Fibroblast of pulmonary artery (primary cell): ENCODE measurements at places on chromosomes 12 and 14.

- no peak for DNase-seq
These were observed 23.8 kb upstream of the JPH4 start for GRCh38 chr14:23602181-23603095.

DNA sequence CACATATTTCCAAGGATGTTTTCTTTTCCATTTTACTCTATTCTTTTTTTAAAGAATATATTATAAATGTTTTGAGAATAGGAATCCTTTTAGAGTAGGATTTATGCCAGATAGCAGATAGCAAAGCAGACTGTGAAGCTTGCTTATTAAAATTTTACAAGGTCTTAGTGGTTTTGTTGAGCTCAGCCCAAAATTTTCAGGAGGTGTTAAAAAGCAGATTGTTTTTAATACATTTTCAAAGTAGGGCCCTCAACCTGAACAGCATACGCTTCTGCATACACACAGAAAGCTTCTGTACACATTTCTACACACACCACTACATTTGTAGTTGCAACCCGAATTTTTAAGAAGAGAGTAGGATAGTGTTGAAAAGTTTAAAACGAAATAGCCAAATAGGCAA is 151.0 kb downstream of the EPS8 start:
- no peak for DNase-seq

- no peak for DNase-seq
These were observed 105.0 kb downstream of the FAR2 start for GRCh38 chr12:29253906-29254625.

DNA sequence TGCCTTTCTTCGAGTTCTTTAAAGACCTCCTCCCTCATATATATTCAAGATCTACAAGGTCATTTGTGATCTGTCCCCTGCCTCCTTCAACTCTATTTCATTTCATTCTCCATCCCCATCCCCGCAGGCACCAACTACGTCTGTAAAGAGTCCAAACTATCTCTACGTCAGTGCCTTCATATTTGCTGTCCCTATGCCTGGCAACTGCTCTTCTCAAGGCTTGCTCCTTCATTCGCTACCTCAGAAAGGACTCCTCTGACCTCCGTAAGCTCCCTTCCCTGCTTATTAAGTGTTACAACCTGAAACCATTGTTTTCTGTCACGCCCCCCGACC is 650 bp downstream of the LLPH start:
- DNase-seq: no peak

GRCh38 chr12:128859311-128859710 is 6.0 kb downstream of the GLT1D1 start:
- no peak for DNase-seq

DNA sequence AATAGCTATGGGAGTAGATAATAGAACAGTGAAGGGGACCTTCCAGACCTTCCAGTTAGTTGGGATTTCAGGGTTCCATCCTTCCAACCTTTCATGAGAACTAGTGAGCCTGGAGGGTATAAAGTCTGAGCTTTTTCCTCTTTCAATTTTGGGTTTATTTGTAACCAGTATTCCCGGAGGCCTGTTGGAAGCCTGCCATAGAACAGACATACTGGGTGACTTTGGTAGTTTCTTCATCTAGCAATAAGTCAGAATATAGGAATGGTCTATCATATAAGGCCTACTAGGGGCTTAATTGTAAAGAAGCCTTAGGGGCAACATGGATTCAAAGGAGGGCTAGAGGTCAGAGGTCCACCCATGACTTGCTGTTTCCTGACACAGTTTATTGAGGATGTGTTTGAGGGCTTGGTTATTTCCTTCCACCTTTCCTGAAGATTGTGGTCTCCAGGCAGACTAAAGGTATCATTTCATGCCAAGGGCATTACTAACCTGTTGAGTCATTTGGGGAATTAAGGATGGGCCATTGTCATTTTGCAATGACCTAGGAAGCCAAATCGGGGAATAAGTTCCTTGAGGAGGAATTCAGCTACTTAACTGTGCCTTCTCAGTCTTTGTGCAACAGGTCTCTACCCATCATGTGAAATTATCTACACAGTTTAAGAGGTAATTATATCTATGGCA is 410.3 kb downstream of the SLC6A15 start:
- DNase-seq: no peak

GRCh38 chr14:91103116-91103515 is 10.8 kb upstream of the DGLUCY start:
- no peak for DNase-seq

DNA sequence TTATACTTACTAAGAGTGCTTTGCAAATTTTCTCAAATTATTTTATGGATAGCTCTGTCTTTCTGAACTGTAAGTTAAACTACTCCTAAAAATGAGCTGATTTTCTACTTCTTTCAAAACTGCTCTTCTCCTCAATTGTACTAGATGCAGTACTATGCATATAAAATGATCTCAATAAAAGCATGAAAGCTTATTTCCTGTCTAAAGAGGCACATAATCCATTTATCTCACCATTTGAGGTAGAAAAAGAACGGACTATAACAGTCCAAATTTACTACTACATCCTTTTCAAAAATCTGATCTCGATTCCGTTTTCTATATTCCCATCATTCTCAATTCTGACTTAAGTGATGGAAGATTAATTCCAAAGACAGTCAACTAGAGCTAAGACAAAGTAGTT is 14.4 kb downstream of the SLIRP start:
- DNase-seq: no peak

- DNase-seq: no peak
These were observed 226.4 kb downstream of the ANO2 start for GRCh38 chr12:5718680-5719079.

GRCh38 chr12:68175557-68176061 is 16.1 kb upstream of the IFNG start:
- DNase-seq: no peak

DNA sequence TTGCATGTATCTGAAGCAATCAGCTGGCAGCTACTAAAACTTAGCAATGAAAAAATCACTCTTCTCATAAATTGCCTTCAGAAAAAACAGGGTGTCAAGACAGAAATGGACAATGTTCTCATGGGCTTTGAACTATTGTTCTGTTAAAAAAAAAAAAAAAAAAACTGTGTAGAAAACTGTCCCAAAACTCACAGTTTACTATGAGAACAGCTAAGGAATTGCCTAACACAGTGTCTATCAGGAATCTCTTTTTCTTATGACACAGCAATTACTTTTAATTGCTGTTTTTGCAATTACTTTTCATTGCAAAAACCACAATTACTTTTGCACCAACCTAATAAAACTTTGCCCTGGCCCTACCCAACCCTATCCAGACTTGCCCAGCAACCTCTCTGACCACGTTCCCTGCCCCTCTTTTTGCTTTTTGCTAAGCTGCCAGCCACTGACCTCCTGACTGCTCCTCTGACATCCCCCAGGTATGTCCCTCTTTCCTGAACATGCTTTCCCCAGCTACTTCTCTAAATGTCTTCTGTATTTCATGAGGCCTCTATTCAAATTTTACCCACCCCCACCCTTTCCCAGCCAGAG is 68.0 kb upstream of the SLCO1C1 start:
- no peak for DNase-seq

DNA sequence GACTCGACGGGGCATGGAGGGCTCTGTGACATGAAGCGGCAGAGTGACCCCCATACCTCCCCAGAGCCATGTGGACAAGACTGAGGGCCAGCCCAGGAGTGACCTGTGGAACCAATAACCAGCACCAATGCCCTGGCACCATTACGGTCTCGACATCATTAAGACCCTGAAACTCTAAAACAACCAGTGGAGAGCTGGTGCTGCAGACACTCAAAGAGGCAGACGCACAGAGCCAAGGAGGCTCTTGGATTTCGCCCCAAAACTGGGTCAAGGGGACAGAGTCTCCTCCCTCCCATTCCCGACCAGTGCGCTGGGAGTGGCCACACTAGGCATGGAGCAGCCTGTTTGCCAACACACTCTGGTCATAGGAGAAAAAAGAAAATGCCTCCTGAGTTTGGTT is 41.6 kb upstream of the VASH1 start:
- DNase-seq: no peak

- no peak for DNase-seq
These were observed 162.2 kb downstream of the TPH2 start for GRCh38 chr12:72100854-72101253.

DNA sequence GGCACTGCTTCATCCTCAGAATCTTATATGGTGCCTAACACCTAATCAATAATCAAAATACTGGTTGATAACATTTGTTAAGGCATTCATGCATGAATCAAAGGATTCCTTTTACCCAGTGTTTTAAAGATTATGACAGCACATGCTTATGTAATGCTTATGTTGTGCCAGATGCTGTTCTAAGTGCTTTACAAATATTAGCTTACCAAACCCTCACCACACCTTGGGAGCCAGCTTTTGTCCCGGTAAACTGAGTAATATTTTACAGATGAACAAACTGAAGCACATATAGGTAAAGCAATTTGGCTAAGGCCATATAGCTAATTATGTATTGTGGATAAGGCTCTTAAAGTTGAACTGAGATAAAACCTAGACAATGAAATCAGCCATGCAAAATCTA is 209.2 kb downstream of the ALX1 start:
- DNase-seq: no peak
